ENCODE measurements at places on chromosomes 5 and 9.

GRCh38 chr9:92245005-92245797 is 48.3 kb downstream of the IARS1 start:
- no peak for DNase-seq

- DNase-seq: no peak
Observed at GRCh38 chr5:143533978-143534760, 130.7 kb upstream of the NR3C1 start.

GRCh38 chr5:151739939-151740335 is 18.5 kb downstream of the ATOX1 start:
- no peak for DNase-seq

- no peak for DNase-seq
Observed at GRCh38 chr5:16666130-16666882, 49.5 kb upstream of the RETREG1 start.

GRCh38 chr5:102341681-102342288 is 45.7 kb upstream of the SLCO4C1 start:
- DNase-seq: peak; percentile 77

DNA sequence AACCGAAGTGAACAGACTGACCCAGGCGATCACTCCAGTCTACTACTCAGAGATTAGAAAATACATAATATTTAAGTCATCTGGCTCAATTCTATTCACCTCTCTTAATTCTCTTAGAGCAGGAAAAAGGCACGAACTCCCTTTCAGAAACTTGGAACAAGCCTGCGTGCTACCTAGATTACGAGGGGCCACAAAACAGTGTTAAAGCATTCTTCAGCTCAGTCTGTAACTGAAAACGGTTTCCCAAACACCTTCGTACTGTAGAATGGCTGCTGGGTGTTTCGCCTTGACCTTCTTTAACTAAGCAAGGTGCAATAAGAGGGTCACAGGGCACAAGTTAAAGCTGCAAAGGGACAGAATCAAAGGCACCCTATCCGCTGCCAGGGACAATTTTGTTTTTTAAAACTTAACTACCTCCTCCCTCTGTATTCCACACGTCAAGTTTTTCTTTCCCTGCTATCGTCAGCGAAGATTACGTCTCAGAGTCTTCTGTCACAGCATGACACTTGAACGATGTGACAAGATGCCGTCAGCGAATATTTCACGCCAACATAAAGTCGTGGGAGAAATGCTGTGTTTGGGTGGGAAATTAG is 687 bp downstream of the LYSMD3 start:
- no peak for DNase-seq

GRCh38 chr5:149639737-149640136 is 58.4 kb downstream of the ARHGEF37 start:
- DNase-seq: no peak

DNA sequence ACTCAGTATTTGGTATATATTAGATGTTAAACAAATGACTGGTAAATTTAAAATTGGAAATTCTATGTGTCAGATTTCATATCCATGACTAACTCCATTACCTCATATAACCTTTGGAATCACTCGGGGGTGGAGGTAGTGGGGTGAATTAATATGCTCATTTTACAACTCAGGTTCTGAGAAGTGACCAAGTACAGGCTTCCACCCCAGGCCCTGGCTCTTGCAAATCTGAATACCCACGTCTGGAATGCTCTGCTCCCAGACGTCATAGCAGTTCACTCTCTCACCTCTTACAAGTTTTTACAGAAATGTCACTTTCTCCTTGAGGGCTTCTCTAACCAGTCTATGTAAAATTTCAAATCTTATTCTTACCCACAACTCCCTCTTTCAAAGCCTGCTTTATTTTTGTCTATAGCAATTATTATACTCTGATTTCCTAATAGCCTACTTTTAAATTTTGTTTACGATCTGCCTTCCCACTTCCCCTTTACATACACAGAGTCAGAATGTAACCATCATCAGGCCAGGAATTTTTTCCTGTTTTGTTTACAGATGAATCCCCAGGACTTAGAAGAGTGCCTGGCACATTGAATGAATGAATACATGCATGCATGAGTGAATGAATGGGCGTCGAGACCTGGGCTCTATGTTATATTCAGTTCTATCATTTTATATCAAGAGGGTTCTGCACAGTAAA is 134.1 kb upstream of the IFNE start:
- DNase-seq: no peak

- no peak for DNase-seq
Observed at GRCh38 chr9:106358331-106358730, 504.6 kb upstream of the ZNF462 start.

Measured in NCI-H1694 (cell line).